ENCODE measurements at places on chromosomes 1 and 21.
A peak's percentile ranks its signal among the peaks of the same experiment; 100 is the strongest.

DNA sequence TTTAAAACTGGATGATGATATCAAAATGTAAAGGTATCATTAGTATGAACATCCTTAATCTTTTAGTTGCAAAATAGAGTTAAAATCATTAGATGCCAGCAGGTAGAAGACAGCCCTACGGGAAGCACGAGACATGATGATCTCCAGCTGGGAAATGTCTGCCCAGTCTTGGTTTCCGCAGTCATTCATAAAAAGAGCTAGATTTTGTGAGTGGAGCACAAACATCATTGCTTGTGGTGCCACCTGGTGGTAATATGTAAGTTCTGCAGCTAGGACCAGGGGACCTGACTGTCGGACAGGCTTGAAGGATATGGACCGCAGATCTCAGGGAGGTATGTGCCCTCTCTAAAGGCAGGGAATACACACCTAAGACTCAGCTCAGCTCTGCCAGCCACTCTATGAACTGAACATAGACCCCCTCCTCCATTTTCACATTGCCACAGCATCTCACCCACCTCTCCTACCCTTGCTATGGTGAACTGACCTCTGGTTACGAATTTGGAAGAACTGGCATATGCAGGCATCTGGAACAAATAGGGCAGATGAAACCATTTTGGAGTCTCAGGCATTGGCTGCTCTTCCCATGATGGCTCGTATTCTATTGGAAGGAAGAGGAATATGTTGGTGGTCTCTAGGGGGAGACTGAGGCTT lies 9.2 kb downstream of the FCMR start:
- peak; percentile 23 for DNase-seq

GRCh38 chr1:145889722-145890121 lies 4.1 kb upstream of the ANKRD35 start:
- no peak for DNase-seq

DNA sequence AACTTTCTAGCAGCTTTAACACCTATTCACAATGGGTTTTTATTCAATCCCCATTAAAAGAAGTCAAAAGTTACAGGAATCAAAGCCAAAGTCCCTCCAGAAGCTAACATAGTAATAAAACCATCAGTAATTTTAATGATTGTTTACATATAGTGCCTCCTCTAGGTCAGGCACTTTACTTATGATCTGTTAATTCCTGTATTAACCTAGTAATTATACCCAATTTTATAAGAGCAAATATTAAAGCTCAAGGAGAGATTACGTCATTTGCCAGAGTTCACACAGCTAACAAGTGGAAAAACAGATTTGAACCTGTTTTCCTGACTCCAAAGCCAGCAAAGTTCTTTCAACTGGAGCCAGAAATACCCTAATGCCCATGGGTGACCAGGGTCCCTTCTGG lies 112.9 kb upstream of the F3 start:
- no peak for DNase-seq

DNA sequence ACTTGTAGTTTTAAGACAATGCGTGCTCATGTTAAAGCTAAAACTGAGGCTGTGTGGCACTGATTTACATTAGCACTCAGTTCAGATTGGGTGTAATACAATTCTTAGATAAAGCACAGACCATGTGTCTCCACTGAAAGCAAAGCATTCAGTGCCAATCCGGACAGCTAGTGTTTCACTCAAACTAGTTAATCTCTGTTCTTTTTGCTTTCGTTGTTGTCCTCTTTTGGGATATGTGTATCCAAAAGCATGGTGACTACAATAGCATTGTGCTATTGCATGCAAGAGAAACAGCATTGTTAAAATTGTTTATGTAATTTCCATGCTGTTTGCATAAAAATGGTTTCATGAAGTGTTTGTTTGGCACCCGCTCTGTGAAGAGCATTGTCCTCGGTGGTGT lies 54.6 kb downstream of the F3 start:
- no peak for DNase-seq

GRCh38 chr1:229124116-229124515 lies 146.8 kb upstream of the RAB4A start:
- no peak for DNase-seq

GRCh38 chr1:233005703-233006102 lies 55.3 kb downstream of the NTPCR start:
- DNase-seq: no peak

DNA sequence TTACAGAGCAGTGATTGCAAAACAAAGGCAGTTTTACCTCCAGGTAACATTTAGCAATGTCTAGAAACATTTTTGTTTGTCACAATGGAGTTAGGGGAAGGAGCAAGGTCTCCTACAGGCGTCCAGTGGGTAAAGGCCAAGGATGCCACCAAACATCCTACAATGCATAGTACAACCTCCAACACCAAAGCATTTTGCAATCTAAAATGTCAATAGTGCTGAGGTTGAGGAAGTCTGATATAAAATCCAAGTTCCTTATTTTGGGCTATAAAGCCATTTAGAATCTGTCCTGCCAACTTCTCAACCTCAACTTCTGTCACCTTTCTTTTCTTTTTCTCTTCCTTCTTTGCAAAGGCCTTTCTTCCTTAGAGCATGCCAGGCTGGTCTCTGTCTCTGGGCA lies 111.2 kb downstream of the FASLG start:
- DNase-seq: no peak

DNA sequence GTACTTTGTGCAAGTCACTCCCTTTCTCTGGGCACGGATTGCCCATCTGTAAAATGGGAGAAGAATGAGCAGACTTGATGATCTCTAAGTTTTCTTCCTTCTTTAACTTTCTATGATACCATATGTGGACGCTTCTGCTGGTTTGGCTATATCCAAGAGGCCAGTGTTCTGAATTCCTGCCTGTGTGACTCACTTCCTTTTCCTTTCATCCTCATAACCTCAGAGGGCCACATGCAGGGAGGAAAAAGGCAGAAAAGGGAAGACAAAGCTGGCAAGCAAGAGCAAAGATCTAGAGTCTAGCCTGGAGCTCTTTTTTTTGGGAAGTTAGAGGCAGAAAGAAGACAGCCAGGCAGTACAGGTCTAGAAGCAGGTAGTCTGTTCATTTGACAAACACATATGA lies 151.2 kb downstream of the OMA1 start:
- DNase-seq: no peak

DNA sequence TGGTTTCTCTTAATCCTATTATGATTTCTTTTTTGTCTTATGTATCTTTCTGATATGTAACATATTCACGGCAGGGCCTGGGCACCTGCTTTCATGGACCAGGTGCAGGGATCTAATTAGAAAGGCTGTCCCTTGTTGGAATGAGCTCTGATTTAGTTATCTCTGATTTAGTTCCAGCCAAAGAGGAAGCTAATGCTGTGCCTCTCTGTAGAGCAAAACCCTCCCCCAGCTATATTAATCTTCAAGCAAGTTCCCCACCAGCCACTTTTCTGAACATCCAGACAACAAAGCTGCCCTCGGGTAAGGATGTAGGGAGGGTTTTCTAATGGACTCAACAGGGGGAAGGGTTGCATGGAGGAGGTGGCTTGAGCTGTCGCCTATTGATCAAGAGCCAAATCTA lies 6.1 kb downstream of the TSACC start:
- DNase-seq: no peak

DNA sequence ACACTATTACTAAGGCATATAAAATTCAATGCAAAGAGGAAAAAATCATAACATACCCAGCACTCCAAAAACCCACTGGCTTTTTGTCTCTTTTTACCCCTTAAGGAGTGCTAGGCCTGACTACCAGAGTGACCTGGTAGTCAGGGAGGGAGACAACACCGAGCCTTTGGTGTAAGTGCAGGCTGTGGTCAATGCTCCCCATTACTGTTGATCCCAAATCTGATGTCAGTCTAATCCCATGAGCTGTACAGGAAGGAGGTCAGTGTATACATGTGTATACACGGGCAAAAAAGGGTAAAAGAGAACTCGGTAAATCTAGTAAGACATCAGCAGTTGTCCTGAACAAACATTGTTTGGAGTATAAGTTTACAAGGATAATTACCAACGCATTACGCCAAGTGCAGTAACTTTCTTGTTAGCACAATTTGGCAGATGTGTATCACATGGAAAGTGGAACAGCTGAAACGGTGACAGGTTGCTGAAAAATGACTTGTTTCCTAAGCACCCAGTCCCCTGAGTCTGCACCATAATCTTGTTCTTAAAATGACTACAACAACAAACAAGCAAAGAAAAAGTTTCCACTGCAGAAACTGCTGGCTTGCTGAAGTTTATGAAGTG lies 217.9 kb downstream of the KCNH1 start:
- DNase-seq: no peak

GRCh38 chr21:41600116-41600515 lies 92.2 kb upstream of the TMPRSS2 start:
- DNase-seq: no peak

- DNase-seq: peak; percentile 36
These were observed 30.8 kb upstream of the RPTN start for GRCh38 chr1:152189657-152190442.

DNA sequence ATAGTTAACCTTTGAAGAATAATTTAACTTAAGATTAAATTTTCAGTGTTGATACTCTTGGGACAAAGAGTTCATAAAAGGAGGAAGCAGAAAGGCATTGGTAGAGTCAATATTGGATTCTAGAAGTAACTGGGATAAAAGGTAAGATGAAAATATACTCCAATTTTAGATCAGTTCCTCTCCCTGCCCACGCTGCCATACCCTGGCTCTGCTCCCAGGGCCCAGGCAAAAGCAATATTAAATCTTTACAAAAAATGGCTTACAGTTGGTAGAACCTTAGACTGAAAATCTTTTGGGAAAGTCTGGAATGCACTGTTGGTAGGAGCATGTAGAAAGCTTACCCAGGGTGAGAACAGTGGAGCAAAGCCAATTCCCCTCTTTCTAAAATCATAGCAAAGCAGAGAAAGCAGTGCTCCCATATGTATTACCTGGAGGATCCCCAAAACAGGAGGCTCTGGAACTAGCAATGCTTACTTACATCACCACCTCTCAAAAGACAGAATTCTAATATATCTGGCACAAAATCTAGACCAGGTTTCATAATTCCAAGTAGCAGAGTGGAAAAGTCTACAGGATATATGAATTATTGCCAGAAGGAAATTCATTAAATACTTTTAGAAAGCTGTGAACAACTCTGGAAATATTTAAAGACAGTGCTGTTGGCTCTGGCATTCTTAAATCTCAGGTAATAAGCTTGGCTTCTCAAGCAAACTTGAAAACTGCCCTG lies 24.5 kb downstream of the KIAA0319L start:
- DNase-seq: no peak

DNA sequence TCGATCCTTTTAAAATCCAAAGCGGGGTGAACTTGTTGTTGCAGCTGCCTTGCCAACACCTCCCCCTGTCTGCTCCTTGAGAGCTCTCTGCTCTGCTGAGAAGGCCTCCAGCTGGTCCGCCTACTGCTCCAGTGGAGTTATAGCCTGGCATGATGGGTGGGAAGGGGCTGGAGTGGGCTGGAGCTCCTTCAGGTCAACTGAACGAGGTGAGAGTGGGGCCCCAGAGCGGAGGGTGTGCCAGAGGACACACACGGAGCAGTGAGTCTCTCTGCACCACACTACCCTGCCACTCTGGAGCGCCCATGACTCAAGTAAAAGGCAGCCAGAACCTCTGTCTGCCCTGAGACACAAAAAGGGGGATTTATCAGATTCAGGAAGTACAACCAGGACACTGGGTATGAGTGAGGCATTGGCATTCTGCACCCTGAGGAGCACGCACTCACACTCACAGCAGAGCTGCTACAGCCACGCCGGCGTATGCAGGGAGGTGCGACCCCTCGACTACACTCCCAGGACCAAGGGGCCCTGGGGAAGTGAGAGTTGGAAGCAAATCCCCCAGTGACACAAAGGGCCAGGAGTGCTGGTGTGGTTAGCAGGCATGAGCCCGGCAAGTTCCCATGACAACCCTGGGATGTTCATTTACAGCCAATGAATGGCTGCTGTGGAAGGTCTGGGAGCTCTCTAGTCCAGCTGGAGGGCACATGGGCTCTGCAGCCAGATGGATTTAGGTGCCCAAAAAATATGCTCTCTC lies 28.0 kb upstream of the EVA1B start:
- no peak for DNase-seq

GRCh38 chr1:204302769-204303168 lies 57.0 kb downstream of the PLEKHA6 start:
- DNase-seq: no peak
